ENCODE measurements at places on chromosomes 16 and 17.

DNA sequence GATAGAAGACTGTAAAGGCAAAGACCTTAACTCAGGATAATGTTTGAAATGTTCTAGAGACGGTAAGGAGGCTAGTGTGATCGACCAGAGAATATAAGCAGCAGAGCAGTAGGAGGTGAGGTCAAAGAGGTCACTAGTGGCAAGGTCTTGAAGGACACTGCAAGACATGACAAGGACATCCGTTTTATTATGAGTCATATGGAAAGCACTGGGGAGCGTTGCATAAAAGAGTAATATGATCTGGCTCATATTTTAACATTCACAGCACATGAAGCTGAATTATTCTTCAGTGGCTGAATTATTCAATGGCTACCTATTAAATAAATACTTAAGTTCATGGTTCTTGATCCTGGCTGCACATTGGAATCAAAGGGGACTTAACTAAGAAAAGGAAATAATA is 123.7 kb downstream of the SOX9 start:
- DNase-seq, result no peak

DNA sequence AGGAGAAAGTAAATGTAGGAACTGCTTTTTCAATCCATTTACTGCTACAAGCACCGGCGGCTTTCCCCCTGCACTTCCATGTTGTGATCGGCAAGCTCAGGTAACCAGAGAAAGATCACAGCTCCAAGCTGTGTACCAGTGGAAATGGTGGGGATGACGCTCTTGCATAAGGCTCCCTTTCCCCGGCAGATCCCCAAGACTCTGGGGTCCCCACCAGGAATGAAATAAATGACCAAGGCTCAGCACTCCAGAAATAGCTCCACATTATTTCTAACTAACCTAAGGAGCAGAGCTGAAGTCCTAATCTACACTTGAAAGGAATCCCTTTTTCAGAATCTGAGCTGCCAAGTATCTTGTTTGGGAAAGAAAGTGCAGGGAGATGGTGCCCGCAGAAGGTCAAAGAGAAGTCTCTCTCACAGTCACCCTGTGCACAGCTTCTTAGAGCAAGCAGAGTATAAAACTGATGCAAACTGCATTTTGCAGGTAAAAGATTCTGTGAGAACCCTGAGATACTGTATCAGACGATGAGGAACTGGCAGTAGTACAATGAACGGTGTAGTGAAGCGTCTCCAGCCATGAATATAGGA is 11.1 kb downstream of the GRB2 start:
- DNase-seq, result no peak

GRCh38 chr16:24088767-24089166 is 167.4 kb upstream of the CACNG3 start:
- DNase-seq, result no peak

- DNase-seq, result no peak
Measured at GRCh38 chr16:11446566-11447119, 101.4 kb downstream of the RMI2 start.
